NCI-H1436 (cell line): ENCODE measurements at places on chromosomes 4 and X.

DNA sequence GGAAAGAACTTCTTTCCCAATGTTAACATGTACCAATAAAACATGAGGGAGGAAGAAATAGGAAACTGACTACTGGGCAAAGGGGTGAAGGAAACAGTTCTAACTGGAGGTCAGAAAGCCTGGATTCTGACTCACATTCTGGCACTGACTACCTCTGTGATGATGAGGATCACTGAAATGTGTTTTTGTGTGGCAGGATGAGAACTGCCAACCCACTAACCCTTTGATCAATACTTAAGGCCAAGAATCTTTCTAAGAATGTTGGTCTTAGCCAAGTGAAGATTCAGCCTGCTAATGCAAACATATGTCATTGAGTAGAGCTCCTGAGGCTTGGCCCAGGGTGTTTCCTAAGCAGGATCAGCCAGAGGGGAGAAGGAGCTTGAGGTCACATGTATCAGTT lies 4.6 kb downstream of the ALAS2 start:
- DNase-seq: no peak

- peak; percentile 79 for DNase-seq
Measured at GRCh38 chrX:85003655-85004244, at the start of gene APOOL. Gene APOOL, plus strand, starts transcription at chrX:85003877. Its CDS starts 36 bp downstream, at chrX:85003913.

- no peak for DNase-seq
Measured at GRCh38 chrX:9682456-9682855, 83.2 kb downstream of the GPR143 start.

DNA sequence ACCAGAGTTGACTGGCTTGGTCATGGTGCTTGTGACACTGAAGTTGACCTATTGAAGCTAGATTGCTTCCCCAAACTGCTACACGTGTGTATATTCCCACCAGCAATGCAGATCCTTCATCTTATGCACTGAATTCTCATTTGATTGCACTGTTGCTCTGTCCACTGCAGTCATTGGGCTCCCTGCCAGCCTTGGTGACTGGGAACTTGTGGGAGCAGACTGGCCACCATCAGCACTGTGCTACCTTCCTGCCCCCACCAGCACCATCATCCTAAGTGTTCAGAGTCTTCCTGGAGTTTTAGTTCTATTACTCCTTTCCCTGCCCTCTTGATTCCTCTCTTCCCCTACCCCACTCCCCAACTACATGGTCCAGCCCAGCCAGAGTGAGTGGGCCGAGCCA lies 117.7 kb upstream of the PRPS2 start:
- DNase-seq: no peak

DNA sequence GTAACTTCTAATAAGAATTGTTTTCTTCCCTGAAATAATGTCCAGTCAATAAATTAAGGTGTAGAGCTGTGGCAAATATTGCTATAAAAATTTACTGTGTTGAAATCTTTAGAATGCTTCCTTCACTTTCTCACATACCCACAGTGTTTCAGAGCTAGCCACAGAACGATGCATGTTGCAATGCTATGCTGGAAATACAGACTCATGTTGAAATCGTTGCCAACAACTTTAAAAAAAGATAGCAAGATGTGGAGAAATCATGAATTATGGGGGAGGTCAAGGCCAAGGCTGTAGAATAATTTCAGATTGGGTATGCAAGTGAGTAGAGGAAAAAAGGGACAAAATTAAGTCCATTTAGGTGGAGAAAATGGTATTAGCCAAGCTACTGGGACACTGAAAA lies 204.8 kb downstream of the VEGFC start:
- DNase-seq: no peak

- peak; percentile 82 for DNase-seq
Measured at GRCh38 chrX:107776649-107777535, 641 bp upstream of the NCBP2L start.

DNA sequence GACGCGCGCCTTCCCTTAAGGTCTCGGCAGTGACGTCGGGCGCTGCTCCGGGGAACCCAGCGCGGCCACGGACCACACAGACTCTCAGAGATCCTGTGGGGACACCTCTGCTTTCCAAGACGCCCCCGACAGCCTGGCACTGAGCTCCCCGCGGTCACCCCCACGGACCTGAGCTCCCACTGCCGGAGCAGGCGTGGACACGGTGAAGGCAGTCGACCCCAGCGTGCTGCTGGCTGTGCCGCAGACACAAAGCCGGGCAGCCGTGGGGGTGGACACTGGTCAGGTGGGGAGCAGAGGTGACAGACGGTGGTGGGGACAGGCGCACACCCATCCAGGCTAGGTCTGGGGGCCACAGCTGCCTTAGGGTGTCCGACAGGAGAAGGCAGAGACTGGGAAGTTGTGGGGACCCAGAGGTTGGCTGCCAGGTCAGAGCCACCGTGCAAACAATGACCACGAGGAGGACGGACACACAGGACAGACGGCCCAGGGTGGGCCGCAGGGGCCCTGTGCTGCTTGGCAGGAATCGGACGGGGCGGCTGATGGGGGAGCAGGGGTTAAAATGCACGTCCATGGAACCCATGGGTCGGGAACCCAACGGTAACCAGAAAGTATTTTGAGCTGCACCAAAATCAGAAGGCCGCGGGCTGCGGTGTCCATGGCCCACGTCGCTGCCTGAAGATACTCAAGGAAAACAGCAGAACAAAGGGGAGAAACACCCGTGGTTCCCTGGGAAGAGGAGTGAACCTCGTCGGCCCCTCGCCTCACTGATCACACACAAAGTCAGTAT lies 16.6 kb upstream of the GTPBP6 start:
- DNase-seq: no peak

- DNase-seq: no peak
Measured at GRCh38 chr4:94635177-94635576, 122.6 kb upstream of the BMPR1B start.

GRCh38 chrX:31036895-31037294 lies 34.9 kb downstream of the FTHL17 start:
- DNase-seq: peak; percentile 4

DNA sequence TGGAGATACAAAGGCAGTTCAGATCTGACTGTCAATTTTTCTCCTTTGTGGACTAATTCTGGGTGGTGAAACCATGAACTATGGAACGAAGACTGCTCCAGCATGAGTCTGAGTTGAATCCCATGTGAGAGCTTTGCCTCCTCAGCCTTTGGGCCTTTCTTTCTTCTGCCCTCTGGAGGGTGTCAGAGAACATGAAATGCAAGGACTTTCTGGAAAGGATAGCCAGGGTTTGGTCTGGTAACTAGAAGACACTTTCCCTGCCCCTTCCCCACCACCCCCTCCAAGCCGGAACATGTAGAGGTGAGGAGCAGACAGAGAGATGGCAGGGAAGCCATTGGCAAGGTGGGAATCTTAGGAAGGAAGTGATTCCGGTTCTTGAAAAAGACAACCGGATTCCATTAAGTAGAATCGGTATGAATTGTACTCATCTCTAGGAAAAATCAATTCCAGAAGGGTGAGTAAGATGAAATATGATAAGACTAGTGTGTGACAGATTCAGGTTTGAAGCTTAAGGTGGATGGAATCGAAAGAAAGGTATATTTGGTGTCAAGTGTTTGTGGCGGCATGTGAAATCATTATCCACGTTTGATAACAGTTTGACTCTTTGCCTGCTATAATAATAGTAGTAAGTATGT lies 19.0 kb downstream of the FHL1 start:
- no peak for DNase-seq
